Liver (tissue), 10 donors: ENCODE measurements at places on chromosomes 7 and 10. TPM values are rescaled to one million over a fixed set of nuclear protein-coding genes. Genes with fewer than 3 reads are reported as not detected.

Gene TMEM213
- not detected for total RNA-seq

Gene CEP55
- under 0.01 TPM for total RNA-seq

Gene SHH
- 6.1 TPM for total RNA-seq

Gene RHOBTB1
- total RNA-seq, result 6.6 TPM

Gene SH2B2
- 1.0 TPM for total RNA-seq

Gene WIPF3
- 0.14 TPM for total RNA-seq

Gene ERVW-1
- not detected for total RNA-seq

Gene NKX2-3
- not detected for total RNA-seq

Gene GRM3
- total RNA-seq, result 0.09 TPM

Gene ADGRA1
- total RNA-seq, result 0.08 TPM

Gene HHEX
- 16.2 TPM for total RNA-seq

Gene PTN
- total RNA-seq, result 0.50 TPM

Gene ZNRF2
- 16.6 TPM for total RNA-seq

Gene NSUN5
- 12.4 TPM for total RNA-seq

Gene ST8SIA6
- total RNA-seq, result 1.5 TPM

Gene SLC18A3
- total RNA-seq, result not detected

Gene LIPN
- total RNA-seq, result 0.09 TPM

Gene DMBT1
- total RNA-seq, result not detected

Gene HMX2
- not detected for total RNA-seq

Gene C7orf57
- total RNA-seq, result not detected

Gene TDRD1
- 0.17 TPM for total RNA-seq

Gene VGF
- not detected for total RNA-seq

Gene ATRNL1
- 9.3 TPM for total RNA-seq

Gene CTAGE4
- 1.4 TPM for total RNA-seq

Gene LDB1
- 11.9 TPM for total RNA-seq

Gene RBM48
- total RNA-seq, result 9.7 TPM

Gene PARG
- total RNA-seq, result 16.9 TPM

Gene NPFFR1
- total RNA-seq, result under 0.01 TPM

Gene TMEM229A
- 0.23 TPM for total RNA-seq

Gene ANKRD30A
- total RNA-seq, result not detected

Gene DHTKD1
- total RNA-seq, result 26.2 TPM

Gene ABHD11
- 5.1 TPM for total RNA-seq

Gene LDB3
- 0.09 TPM for total RNA-seq

Gene GTF2IRD1
- 3.3 TPM for total RNA-seq
